Fibroblast of the aortic adventitia (primary cell): ENCODE measurements at places on chromosomes 6 and 20. TPM values are rescaled to one million over a fixed set of nuclear protein-coding genes. Genes with fewer than 3 reads are reported as not detected.

SYCP2 gene
- total RNA-seq: 0.63 and 0.74 TPM in 2 replicates

NOX3 gene
- not detected in 2 replicates for total RNA-seq

GNL1 gene
- total RNA-seq: 41.1 and 45.1 TPM in 2 replicates

ZNF165 gene
- total RNA-seq: 0.45 and 0.65 TPM in 2 replicates

C6orf52 gene
- total RNA-seq: 0.27 TPM in 1 of 2 replicates, not detected in the other

NKAIN4 gene
- total RNA-seq: not detected in 2 replicates

STMND1 gene
- not detected in 2 replicates for total RNA-seq

SYTL3 gene
- total RNA-seq: 1.9 and 10.5 TPM in 2 replicates

VPS16 gene
- total RNA-seq: 31.6 and 32.0 TPM in 2 replicates

CGAS gene
- total RNA-seq: 5.4 and 7.2 TPM in 2 replicates

BPIFB2 gene
- not detected in 2 replicates for total RNA-seq

FOXF2 gene
- total RNA-seq: 0.25 and 8.1 TPM in 2 replicates

GSTA4 gene
- 46.3 and 89.6 TPM in 2 replicates for total RNA-seq

ABHD16B gene
- not detected in 2 replicates for total RNA-seq
